Right lung (tissue), 10 donors: ENCODE measurements at places on chromosomes 16 and 17. TPM values are rescaled to one million over a fixed set of nuclear protein-coding genes. Genes with fewer than 3 reads are reported as not detected.

DNA sequence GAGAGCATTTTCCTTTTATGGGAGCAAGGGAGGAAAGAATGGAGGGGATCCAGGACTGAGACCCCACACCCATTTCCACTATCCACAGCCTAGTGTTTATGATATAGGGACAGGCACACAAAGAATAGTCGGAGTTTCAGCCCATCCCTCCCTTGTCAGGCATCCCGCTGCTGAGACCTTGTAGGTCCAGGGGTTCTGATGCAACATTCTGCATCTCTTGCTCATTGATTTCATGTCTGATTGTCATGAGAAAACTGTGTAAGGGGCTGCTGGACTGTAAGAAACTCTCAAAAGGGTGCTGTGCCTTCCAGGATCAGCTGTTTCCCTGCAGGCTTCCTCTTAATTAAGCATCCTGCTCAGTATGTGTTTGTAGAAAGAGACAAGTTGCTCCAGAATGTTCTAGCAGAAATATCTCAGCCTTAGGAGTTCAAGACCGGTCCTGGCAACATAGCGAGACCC lies 5.3 kb upstream of the POLR3E start:
- DNase-seq: no peak

GRCh38 chr17:27415120-27415795 lies 41.0 kb upstream of the KSR1 start:
- DNase-seq: no peak

DNA sequence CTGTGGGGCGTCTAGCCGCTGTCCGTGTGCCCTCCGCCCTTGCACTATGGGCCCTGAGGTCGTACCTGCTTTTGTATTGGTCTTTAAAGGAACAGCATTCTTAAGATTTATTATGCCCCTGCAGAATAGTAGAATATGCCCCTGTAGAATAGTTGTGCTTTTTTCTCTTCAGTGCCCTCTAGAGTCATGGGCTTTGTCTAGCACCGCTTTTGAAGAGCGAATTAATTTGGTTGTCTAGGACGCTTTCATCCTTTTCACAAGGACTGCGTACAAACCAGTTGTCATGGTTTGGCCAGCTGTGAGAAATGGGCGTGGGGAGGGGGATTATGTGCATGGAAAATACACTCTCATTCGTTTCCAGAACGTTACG lies 621 bp downstream of the CEP95 start:
- peak; percentile 59 for DNase-seq

DNA sequence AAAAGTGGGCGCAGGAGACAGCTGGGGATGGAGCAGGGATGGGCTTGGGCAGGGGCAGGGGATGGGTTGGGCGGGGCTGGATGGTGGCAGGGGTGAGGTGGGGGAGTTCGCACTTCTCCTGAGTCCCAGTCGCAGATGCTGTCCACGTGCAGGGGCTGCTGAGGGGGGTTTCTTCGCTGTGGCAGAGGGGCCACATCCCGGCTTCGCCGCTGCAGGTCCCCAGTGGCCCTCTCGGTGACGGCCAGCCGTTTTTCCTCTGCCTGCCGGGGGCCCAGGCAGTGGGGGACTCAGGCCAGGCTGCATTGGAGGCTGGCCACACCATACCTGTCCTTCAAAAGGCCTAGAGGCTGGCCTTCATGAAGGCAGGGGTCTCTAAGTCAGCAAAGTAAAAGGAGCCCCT lies 8.3 kb downstream of the EVPL start:
- DNase-seq: no peak

DNA sequence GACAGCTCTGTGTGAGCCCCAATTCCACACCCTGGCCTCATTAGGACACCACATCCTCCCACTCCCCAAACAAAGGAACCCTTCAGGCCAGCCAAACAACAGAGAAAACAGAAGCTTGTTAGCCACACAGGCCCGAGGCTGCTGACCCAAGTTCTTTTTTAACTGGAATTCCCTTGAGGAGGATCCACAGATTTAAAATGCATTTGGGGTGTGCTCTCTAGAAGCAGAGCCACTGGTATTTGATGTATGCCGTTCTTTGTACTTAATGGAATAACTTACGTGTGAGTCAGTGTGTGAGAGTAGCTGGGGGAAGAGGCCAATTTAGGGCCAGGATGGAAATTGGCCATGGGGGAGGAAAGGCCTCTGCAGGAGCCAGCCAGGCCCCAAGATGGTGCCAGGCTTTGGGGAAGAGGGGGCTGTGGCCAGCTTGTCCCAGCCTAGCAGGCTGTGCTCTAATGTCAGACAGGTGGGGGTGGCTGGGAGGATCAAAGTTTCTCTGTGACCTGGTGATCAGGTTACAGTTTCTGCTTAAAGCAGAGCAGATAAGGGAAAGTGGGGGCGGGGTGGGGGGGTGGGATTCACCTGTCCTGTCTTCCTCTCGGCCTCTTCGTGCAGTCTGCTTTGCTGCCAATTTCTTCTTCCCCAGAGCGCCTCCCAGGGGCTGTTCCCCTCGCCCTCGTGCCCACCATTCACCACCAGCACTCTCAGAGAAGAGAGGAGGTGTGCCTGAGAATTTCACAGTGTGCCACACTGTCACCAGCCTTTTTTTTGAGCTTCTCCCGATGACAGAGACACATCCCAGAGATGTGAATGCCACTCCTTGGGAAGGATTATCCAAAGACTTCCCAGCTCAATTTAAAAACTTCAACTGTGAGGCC lies 50.8 kb downstream of the TOM1L2 start:
- no peak for DNase-seq

- no peak for DNase-seq
These were observed 315.8 kb downstream of the MAF start for GRCh38 chr16:79284766-79285165.

DNA sequence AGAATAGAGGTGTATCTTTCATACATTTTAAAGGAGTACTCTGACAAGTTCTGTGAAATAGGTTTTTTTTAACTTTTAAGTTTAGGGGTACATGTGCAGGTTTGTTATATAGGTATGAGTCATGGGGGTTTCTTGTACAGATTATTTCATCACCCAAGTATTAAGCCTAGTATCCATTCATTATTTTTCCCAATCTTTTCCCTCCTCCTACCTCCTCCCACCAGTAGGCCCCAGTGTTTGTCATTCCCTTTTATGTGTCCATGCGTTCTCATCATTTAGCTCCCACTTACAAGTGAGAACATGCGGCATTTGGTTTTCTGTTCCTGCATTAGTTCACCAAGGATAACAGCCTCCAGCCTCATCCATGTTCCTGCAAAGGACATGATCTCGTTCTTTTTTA lies 175.5 kb downstream of the CYB561 start:
- DNase-seq: no peak

- DNase-seq: no peak
These were observed 34.7 kb upstream of the NAT9 start for GRCh38 chr17:74810699-74811485.

- DNase-seq: no peak
These were observed 25.4 kb downstream of the CACNA1G start for GRCh38 chr17:50585891-50586290.

DNA sequence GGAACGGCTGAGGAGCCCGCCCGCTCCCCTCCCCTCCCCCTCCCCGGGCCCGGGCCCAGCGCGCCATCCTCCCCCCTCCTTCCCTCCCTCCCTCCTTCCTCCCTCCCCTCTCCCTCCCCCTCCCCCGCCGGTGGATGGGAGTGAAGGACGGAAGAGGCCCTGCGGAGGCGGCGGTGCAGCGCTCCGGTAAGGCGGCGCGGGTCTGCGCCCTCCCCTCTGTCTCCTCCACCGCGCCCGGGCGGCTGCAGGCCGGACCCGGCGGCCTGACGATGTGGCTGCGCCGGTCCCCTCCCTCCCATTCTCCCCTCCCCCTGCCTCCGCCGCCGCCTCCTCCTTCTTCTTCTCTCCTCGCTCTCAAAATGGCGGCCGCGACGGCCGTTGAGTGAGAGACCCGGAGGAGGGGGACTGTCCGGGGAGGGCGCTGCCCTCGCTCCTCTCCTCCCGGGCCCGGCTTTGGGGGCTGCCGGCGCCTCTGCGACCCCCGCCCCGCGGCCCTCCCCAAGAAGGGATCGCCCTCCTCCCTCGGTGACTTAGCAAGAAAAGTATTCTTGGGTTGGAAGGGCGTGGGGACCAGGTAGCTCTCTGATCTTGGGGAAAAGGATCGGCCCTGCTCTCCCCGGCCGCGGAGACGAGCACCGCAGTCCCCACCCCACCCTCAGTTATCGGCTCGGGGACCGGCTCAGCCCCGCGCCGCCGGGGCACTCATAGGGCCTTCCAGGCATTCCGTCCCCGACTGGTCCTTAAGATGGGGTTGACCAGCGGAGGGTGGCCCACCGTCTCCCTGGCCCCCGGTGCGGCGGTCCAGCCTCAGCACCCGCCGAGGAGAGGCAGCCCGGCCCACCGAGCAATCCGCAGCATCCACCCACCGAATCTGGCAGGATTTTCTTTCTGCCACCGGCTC lies 617 bp downstream of the PAFAH1B1 start:
- DNase-seq: peak; percentile 89

GRCh38 chr16:65312071-65312470 lies 190.2 kb upstream of the CDH11 start:
- no peak for DNase-seq

GRCh38 chr17:41486809-41487530 lies 2.7 kb downstream of the KRT36 start:
- DNase-seq: no peak

DNA sequence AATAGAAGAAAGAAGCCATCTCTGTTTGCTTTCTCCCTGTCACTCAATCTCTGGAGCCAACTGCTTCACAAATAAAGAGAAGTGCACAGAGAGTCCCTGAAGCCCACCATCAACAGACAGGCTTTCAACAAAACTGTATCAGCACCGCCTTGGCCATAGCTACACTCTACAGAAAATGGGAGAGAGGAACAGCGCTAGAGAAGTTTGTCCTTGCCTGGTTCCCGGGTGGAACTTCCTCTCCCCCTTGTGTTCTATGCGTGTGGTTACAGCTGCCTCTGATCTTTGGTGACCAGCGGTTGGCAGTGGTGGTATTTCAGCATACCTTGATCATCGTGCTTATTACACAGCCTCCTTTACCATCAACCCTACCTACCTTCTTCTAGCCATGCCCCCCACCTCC lies 91.4 kb upstream of the CCL2 start:
- no peak for DNase-seq

DNA sequence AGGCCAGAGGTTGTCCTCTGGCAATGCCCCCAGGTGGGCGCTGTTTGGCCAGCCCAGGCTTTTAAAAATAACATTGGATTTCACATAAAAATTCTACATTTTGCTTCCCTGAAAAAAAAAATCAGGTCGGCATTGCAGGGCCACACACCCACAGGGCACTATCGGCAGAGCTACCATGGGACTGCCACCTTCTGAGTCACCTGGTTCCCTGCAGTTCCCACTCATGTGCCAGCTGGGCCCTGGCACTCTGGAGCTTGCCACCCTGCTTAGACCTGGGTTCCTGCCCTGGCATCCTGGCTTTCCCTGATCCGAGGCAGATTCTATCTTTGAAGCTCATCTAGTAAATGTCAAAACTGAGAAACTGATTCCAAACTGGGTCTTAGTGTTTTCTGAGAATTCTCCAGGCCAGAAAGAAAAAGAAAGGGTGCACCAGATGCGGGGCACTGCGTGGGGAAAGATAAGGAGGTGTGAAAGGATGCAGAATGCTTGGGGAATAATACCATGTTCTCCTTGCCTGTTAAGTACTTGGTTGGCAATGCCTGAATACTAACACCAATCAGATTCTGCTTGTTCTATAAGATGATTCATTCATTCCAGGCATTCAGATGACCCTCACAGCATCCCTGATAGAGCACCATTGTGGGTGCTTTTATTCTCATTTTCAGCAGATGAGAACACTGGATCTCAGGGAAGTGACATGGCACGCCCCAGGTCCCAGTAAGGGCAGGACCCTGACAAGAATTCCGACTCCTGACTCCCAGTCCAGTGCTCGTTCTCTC lies 51.8 kb downstream of the RAI1 start:
- DNase-seq: no peak

GRCh38 chr16:73601911-73602310 lies 554.0 kb upstream of the ZFHX3 start:
- no peak for DNase-seq

DNA sequence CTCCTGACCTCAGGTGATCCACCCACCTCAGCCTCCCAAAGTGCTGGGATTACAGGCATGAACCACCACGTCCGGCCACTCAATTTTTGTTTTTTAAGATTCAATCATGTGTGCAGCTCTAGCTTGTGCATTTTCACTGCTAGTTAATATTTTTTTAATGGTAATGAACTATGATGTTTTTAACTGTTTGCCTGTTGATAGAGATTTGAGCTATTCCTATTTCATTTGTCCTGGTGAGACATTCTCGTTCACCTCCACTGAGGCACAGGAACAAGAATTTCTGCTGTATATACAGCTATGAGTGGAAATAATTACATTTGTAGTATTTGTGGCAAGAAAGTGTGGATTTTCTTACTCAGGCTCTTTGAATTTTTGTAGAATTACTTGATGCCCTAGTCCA lies 137.7 kb upstream of the MYOCD start:
- DNase-seq: no peak

DNA sequence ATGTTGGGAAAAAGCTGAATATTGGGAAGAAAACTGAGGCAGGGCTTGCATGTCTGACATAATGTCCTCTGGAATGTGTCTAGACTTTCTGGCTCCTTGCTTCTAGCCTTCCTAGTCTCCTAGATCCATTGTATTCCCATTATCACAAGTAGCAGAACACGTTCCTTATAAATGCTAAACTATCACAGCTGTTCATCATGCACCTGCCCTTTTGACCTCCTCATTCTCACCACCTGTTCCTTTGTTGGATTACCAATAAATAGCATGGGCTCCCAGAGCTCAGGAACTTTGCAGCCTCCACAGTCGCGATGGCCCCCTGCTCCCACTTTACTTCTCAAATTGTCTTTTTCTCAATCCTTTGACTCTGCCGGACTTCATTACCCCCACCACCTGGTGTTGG lies 49.7 kb downstream of the ACSM1 start:
- DNase-seq: no peak

GRCh38 chr17:10463402-10463801 lies 6.0 kb downstream of the MYH4 start:
- no peak for DNase-seq

PRDM7 gene
- 0.84 TPM for polyA plus RNA-seq

ABCC11 gene
- polyA plus RNA-seq: 0.17 TPM

HID1 gene
- polyA plus RNA-seq: 69.0 TPM

SLC22A31 gene
- polyA plus RNA-seq: 1.1 TPM

GUCY2D gene
- polyA plus RNA-seq: 0.33 TPM

NPIPA2 gene
- polyA plus RNA-seq: not detected

MSL1 gene
- 187 TPM for polyA plus RNA-seq
